PC-3 (cell line): ENCODE measurements at places on chromosomes 3 and 15. TPM values are rescaled to one million over a fixed set of nuclear protein-coding genes. Genes with fewer than 3 reads are reported as not detected.

GRCh38 chr3:4643904-4644547 is 150.9 kb downstream of the ITPR1 start:
- DNase-seq: no peak

DNA sequence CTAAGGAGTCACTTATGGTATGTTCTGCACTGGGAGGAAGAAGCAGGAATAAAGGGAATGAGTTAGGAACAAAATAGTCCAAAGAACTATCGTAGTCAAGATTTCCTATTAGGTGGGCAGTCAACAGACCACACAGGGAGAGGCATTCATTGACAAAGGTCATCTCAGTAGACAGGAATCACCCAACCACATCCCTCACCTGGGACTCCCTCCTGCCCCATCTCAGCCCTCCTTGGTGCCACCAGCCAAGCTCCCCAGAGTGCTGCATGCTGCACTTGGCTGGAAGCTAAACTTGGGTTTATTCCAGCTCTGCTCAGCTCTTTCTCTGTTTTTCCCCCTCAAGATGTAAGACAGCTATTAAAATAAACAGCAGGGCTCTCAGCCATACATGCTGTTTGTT is 72.3 kb upstream of the CTNNB1 start:
- DNase-seq: no peak

GRCh38 chr15:71110405-71111180 is 4.7 kb upstream of the THSD4 start:
- DNase-seq: no peak

DNA sequence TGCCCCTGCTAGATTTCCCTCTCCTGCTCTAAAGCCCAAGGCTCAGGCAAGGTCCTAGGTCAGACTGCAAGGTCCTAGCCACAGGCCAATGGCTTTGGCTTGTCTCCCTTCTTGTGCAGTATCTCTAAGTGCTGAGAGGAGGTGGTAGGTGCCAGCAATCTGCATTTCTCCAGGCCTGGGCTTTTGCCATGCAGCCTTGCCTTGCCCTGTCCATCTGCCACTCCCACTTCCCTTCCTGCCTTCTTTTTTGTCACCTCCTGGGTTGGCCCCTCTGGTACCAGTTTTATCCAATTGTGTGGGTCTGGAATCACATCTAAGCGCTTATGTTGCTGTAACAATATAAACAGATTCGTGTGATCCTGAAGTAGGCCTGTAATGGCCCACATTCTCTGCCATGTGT is 109.9 kb downstream of the MYRIP start:
- DNase-seq: no peak

DNA sequence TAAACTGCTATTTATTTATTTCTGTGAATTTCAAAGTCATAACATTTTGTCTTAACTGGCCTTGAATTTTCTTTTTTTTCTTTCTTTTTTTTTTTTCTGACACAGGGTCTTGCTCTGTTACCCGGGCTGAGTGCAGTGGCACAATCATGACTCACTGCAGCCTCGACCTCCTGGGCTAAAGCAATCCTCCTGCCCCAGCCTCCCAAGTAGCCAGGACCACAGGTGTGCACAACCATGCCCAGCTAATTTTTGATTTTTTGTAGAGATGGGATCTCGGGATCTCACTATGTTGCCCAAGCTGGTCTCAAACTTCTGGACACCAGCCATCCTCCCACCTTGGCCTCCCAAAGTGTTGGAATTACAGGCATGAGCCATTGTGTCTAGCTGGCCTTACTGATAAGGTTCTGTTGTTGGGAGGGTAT is 77.4 kb upstream of the TNFSF10 start:
- no peak for DNase-seq

- DNase-seq: no peak
Measured at GRCh38 chr3:154818676-154819255, 261.4 kb upstream of the MME start.

DNA sequence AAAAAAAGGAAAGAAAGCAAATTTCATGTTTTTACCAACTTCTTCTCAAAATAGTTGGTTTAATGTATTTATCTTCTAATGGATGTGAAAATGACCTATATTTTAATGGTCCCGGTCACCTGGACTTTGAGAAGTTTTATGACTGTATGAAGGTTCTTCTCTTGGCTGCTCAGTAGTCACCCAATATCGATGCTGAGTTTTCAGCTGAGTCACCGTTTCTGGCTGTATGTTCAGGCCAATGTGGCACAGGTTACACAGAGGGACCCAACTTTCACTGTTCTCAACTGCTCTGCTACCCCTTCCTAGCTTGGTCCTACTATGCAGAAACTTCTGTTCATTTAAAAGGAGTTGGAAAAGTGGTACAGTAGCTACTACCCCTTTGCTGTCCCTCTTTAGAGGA is 25.8 kb downstream of the VGLL3 start:
- no peak for DNase-seq

DNA sequence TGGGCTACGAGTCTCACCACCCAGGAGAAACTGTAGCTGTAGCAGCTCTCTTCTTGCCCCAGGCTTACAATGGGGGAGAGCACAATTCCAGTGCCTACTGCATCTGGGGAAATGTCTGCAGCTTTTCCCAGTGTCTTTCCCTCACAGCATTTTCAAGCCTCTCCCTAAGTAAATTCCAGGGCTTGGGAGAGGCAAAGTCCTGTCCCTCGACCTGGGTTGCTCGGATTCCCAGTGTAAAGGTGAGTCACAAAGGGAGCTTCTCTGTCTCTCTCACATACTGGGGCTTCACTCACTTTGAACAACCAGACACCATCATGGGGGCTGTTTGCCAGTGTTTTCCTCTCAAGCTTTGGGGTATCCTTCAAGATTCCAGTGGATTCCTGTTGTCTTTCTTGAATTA is 689.4 kb upstream of the NAALADL2 start:
- DNase-seq: no peak

- no peak for DNase-seq
Measured at GRCh38 chr3:57143886-57144459, 21.2 kb downstream of the IL17RD start.

- peak; percentile 9 for DNase-seq
Measured at GRCh38 chr15:85793641-85794597, 806 bp downstream of the KLHL25 start.

- no peak for DNase-seq
Measured at GRCh38 chr15:84778194-84778593, 29.8 kb downstream of the ZNF592 start.

DNA sequence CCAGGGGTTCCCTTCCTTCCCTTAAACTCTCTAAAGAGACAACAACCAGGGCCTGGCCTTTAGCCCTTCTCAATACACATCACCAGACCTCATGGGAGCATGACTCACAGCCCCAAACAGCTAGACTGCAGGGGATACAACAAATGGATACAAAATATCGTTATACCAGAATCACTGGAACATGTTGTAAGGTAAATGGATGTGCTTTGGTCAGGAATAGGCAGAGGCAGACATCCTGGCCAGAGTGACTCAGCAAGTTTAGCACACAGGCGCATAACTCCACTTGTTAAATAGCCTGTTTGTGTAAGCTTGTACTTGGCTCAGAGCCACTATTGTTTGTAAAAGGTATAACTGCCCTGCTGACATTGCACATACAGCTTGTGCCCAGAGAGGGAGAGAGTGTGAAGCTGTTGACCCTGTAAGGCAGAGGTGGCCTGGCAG is 18.3 kb downstream of the TMED3 start:
- peak; percentile 69 for DNase-seq

- DNase-seq: no peak
Measured at GRCh38 chr3:182585532-182586150, 207.7 kb upstream of the ATP11B start.

DNA sequence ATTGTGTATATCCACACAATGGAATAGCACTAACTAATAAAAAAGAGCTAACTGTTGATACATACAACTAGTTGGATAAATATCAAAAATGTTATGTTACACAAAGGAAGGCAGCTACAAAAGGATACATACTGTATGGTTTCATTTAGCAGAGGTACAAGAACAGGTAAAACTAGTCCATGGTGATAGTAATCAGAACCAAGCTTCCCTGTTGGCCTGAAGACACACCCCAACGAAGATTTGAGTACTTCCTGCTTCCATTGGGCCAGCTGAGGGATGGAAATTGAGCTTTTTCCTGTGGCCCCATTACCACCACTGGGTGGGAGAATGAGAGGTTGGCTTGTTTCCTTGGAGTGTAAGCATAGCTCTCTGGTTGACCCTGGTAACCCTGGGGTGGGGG is 117.3 kb upstream of the CADPS start:
- DNase-seq: no peak

DNA sequence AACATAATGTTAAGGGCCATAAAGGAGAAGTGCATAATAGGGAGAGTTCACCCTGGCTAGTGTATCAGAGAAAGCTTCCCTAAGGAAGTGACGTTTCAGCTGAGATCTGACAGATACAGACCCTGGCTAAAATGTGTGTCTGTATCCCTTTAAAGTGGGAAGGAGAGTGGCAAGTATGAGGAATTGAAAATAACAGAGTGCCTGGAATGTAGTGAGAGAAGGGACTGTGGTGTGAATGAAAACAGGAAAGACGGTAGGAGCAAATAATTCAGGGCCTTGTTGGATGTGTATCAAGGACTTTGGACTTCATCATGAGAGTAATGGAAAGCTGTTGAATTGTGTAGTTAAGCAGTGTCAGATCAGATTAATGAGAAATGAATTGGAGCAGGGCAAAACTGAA is 30.5 kb downstream of the NEO1 start:
- DNase-seq: no peak

DNA sequence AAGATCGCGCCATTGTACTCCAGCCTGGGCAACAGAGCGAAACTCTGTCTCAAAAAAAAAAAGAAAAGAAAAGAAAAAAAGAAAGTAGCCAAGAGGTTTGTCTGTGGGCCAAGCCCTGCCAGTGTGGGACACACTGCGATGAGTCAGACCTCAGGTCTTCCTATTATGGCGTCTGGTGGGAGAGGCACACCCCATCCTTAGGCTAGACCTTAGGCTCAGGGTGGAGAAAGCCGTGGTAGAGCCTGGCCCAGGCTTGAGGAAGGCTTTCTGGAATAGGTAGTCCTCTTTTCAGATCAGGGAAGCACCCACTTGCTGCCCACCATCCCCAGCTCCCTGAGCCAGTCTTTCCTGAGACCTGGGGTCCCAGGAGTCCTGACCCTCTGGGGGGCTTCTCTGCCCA is 6.0 kb downstream of the HEMK1 start:
- no peak for DNase-seq

DNA sequence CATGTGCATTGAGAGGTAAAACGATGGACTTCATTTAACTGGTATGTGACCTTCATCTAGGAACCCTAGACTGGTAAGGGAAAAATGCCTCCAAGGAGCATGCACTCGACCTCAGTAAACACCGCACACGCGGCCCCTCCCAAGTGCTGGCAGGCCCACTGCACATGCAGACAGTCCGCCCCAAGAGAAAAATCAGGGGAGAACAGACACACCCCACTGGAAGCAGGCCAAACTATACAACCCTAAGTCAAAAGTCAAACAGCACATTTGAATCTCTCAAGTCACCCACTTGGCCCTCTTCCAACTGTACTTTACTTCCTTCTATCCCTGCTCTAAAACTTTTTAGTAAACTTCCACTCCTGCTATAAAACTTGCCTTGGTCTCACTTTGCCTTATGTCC is 250.1 kb upstream of the HES1 start:
- peak; percentile 36 for DNase-seq

- no peak for DNase-seq
Measured at GRCh38 chr3:19994796-19995195, 17.3 kb downstream of the PP2D1 start.

DNA sequence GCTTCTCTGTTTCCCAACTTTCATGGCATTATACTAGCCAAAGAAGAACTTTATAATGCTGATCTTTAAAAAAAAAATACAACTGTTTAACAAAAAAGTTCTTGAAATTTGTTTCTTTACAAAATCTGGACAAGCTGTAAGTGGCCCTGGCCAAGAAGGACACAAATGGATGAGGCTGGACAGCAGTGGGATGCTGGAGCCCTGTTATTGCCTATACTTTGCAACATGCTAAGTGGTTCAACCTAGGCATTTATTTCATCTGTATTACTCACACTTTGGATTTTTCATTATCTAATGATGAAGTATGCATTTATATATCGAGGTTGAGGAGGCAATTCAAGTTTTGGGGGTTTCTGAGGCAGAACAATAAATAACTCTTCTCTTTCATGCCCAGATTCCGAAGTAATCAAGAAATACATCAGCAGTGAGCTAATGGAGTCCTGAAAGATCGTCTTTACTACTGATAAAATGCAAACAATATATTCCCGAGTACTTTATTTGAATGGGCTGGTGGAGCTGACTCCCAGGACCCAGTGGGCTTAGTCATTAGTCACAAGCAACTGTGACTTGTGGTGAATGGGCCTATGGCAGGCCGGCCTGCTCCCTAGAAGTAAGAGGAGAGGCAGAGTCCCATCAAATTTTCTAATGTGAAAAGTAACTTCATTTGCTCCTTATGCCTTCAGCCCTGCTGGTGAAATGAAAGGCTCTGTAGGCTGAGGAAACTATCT is 177.3 kb upstream of the DPH6 start:
- DNase-seq: no peak

DNA sequence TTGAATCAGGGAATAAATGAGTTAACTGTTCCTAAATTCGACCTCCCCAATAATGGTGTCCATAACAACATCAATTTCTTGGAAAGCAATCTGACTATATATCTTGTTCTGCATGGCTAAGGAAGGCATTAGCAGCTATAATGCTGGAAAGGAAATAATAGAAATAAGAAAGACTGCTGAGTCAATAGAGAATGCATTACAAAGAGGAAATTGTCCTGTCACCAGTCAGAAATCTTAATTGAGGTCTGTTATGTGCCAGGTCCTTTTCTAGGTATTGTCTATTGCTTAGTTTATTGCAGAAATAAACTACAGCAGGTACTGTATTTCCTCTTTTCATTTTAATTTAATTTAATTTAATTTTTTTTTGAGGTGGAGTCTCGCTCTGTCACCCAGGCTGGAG is 5.9 kb upstream of the PPP1R2 start:
- DNase-seq: peak; percentile 18

DNA sequence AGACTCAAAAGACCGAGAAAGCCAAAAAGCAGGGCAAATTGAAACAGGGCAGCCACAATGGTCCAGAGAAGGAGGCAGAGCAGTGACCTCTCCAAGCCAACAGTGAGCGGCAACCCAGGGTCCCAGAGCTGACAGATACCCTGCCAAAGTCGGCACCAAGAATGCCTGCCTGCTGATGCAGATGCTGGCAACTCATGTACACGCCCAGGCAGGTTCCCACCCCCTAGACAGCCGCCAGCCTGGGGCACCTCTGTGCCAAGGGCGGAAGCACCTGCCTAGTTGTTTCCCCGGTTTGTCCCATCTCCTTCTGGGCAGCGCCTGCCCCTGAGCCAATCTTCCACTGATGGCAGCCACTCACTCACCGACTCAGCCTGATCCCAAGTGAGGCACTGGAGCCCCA is 22.1 kb downstream of the KLHL25 start:
- no peak for DNase-seq

- peak; percentile 32 for DNase-seq
Measured at GRCh38 chr15:87619161-87619960, 637.2 kb downstream of the NTRK3 start.

GRCh38 chr3:190902292-190902691 is 39.8 kb upstream of the GMNC start:
- peak; percentile 19 for DNase-seq

The NRG4 gene
- 2.8 and 3.1 TPM in 2 replicates for total RNA-seq

The SMCO1 gene
- total RNA-seq: not detected in 2 replicates

The KIF15 gene
- 19.1 and 31.8 TPM in 2 replicates for total RNA-seq

The LSG1 gene
- 83.8 and 102 TPM in 2 replicates for total RNA-seq

The ARGFX gene
- not detected in 2 replicates for total RNA-seq

The COL8A1 gene
- total RNA-seq: 2.4 and 3.8 TPM in 2 replicates

The EPHA3 gene
- total RNA-seq: 0.33 TPM in 1 of 2 replicates, not detected in the other

The LRRC2 gene
- total RNA-seq: 0.26 and 0.35 TPM in 2 replicates
